ENCODE measurements at places on chromosomes 1 and 21.

DNA sequence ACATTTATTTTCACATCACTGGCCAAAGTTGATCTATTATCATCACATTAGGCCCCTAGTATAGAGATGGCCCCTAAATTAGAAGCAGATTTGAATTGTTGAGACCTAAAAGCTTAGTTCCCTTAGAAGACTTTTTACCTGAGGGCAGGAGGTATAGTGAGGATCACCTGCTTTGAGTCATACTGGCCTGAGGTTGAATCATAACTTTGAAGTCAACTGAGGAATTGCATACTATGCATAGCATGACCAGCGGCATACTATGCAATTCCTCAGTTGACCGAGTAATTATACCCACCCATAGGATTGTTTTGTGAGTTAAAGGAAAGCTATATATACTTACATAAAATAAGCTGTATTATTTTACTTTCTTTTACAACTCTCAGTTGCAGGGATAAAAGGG, 50.3 kb upstream of the DPH5 start:
- no peak for DNase-seq

GRCh38 chr21:45383615-45384201, 21.3 kb upstream of the COL18A1 start:
- no peak for DNase-seq

- no peak for DNase-seq
These were observed 8.7 kb upstream of the BARHL2 start for GRCh38 chr1:90725657-90726424.

GRCh38 chr21:27329255-27329851, 362.5 kb upstream of the ADAMTS5 start:
- no peak for DNase-seq

GRCh38 chr1:93328809-93329760, 16.6 kb upstream of the DR1 start:
- no peak for DNase-seq

GRCh38 chr1:200708769-200709168, 29.9 kb upstream of the CAMSAP2 start:
- no peak for DNase-seq

DNA sequence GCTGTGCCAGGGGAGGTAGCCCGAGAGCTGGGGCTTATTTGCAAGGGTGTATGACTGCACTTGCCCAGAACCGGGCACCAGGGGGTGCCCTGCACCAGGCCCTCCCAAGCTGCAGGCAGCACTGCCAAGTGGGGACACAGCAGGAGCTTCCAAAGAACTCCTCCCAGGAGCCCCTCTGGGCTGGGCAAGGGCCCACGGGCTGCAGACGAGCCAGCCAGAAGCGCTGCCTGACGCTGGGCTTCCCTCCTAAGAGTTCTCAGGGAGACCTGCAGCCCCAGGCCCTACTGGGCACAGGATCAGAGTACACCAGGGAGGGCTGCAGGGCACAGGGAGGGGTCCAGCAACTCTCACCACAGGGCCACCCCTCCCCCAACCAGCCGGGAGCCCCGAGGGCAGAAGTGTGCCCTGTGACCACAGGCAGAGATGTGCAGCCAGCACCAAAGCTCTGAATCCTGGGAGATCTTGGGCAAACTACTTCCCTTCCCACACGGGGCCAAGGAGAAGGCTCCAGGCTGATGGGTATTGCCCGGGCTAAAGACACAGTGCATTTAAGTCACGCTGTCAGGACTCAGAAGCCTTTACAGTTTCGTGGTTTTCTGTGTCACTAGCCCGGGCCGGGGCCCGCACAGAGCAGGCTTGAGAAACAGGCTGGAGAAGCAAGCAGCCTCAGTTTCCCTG, 63.4 kb downstream of the KCNAB2 start:
- no peak for DNase-seq

GRCh38 chr1:59110271-59110670, 186.6 kb upstream of the FGGY start:
- DNase-seq, result no peak

- DNase-seq, result no peak
These were observed 238.8 kb downstream of the NCAM2 start for GRCh38 chr21:21236996-21237395.

DNA sequence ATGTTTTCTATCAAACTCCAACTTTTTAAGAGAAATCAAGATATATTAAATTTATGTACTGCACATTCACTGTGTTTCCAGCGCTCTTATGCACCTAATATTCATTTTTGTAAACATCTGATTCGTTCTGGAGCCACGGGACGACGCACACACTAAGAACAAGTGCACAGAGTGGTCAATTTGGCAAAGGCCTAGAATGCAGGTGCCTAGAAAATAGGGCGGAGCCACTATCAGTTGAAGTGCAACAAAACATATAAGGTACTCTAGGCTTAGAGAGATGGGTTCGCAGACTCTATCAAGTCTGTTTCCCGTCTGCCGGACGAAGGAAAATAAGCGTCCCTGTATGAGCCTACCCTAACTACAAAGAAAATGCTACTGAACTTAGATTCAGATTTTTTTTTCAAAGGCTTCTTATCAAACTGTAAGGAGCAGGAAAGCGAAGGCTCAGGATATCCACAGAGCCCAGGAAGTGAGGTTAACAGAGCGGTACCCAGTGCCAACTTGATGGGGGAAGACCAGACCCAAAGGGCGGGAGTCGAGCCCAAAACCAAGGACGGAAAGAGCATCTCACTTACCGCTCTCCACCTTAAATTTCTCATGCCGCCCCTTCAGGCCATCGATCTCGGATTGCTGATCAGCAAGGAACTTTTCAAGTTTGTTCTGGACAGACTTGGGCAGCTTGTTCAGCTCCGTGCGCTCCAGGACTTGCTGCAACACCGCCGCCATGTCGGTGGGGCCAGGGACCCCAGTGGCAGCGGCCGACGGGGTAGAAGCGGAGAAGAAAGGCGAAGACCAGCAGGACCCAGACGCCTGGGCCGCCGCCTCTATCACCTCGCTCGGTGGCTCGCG, 526 bp downstream of the TPR start:
- no peak for DNase-seq

DNA sequence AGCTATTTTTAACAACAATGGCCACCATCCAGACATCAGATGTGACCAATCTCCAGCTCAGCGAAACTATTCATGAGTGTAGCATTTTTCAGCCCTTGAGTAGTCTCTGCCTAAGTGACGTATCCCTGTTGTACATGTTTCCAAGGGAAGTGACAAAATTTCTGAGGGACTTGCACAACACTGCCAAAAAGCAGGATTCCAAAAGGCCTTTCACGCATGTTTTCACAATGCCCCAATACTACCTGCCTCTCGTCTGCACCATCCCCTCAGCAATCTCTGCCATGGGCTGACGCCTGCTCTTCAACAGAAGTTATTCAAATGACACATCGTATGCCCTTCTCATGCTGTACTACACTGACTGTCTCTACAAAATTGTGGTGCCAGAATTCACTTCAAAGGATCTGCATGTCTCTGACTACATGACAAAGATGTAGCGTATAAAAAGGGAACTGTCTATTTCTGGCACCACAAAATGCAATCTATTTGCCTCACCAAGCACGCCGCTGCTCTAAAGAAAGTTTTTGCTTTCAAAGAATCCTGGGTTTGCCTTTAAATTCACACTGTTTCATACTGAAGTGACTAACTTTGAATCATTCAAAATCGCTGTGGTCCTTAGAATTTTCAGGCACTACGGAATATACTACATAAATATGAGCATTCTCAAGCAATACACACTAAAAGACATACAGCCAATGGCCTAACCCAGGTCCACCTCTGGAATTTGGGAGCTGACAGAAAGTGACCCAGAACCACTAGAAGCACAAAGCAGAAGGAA, 32.9 kb downstream of the JAK1 start:
- no peak for DNase-seq

DNA sequence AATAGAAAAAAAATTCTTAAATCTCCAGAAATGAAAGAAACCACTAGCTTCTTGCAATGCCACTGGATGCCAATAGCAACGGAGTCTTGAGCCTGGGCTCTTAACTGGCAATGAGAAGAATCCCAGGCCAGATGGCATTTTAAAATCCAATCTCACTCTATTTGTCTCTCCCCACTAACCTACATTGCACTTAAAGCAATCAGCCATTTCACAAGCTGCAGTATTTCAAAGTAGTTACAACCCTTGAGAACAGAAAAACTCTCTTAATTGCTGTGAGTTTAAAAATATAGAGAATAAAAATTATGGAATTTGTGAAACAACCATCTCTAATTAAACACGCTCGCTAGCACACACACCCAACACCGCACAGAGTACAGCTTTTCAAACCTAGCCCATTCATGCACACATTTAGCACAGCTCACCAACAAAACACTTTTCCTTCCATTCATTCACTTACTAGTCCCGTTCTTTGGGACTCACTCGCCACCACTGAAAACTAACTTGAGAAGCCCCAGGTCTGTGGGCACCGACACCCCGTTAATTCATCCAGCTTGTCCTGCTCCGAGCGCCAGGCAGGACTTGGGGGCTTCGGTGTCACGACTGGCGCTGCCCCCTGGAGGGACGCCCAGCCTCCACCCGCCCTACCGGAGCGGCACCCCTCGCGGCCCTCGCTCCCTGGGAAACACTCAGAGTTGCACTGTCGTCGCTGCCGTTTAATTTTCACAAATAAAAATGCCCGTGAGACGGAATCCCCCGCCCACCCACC, 1.0 kb downstream of the DDAH1 start:
- no peak for DNase-seq

DNA sequence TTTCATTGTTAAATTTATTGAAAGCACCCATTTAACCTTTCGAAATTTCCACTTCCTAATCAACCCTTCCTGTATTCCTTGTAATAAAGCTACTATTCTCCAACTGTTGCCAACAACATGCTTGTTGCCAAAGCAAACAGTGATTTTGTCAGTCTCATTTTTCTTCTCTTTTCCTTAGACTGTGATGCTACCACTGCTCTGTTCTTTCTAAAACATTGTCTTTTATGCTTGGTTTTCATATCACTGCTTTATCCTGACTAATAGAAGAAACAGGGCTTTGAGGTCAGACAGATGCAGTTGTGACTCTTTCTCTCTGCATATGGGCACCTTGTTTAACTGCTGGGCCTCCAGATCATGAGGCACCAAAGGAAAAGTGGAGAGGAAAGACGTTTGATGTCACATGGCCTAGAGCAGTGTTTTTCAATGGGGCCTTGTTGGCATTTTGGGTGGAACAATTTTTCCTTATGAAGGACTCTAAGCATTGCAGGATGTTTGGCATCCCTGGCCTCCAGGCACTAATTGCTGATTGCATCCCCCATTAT, 56.1 kb downstream of the HMCN1 start:
- no peak for DNase-seq

- DNase-seq, result no peak
These were observed 17.7 kb upstream of the KDM4A start for GRCh38 chr1:43632135-43632670.

- DNase-seq, result peak; percentile 40
These were observed at the start of gene TUFT1 for GRCh38 chr1:151540021-151540981. Gene TUFT1, plus strand, starts transcription at chr1:151540309. Its CDS starts 58 bp downstream, at chr1:151540367.

DNA sequence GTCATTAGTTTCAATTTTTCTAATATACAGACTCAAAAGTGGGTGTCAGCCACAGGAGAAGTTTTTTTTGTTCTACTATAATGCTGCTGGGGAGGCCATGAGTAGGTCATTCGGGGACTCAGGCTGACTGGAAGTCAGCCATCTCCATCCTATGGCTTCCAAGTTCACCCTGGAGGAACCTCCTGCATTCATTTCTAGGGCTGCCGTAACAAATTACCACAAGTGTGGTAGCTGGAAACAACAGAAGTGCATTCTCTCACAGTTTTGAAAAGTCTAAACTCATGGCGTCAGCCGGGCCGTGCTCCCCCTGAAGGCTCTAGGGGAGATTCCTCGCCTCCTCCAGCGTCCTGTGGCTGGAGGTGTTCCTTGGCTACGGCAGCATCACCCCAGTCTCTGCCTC, 17.7 kb downstream of the AGT start:
- no peak for DNase-seq

GRCh38 chr1:229197265-229197585, 73.7 kb upstream of the RAB4A start:
- no peak for DNase-seq

DNA sequence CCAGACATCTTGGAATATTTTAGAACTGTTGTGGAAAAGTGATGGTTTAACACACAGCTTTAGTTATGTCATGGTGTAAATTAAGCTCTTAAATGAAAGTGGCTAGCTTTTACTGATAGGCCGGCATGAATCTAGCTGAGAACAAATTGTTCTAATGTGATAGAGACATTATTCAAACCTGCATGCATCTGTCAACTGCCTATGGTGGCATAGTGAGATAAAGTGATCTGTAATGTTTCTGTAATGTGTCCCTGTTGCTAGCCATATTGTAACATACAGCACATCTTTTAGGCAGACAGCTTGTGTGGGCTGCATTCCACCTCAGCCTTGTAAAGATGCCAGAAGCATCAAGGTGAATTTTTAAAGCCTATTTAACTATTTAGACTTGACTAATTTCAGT, 16.0 kb downstream of the LRIG2 start:
- no peak for DNase-seq

DNA sequence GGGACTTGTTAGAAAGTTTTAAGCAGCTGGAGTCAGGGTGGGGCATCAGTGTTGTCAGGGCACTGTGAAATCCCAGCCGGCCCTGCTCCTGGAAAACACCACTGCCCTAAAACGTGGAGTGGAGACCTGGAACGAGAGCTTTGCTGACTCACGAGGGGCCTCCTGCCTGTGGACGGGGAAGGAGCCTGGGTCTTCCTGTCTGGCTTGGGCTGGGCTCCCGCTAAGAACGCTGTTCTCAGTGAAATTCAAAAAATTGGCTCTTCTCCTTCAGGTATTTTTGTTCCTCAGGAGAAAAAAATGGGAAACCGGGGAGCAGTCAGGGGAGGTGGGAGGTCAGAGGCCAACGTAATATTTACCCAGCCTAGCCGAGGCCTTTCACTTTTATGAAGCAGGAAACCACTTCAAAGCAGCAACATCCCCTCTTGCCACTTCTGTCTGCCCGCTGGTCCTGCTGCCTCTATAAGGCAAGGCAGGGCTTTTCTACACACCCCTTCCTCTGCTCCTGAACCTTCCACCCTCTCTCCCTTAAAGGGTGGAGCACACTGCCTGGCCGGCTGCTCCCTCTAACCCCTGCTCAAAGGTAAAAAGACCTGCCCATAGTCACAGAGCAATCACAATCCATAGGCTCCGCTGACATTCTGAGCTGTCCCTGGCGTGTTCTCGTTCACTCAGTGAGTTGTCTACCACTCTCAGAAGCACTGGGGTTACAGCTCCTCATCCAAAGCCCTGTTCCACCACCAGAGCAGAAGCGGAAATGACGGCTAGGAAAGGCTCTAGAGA, 8.0 kb downstream of the PLXNA2 start:
- DNase-seq, result no peak

DNA sequence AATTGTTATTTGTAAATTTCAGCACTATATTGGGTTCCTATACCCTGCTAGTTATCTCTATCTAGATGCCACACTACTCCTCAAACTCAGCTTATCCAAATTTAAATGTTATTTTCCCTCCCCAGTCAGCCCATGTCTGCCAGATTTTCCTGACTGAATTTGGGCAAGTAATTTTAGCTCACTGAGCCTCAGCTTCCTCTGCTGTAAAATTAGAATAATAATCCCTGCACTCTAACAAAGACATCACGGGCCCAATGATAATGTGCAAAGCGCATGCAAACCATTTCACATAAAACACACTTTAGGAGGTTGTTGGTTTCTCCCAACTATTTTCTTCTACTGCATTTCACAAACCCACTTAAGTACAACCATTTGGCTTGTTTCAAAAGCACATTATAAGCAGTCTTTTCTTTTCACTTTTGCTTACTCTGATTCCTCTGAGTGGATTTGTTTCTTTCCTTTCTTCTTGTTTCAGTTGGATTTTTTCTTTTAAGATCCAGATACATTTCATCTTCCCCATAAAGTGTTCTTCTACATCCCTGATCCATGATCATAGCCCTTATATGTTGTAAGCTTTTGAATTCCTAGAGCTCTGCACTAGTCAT, 152.8 kb upstream of the DPT start:
- no peak for DNase-seq

- no peak for DNase-seq
These were observed 24.9 kb downstream of the CHML start for GRCh38 chr1:241615043-241615974.
